ENCODE measurements at places on chromosomes 4 and X.
A peak's percentile ranks its signal among the peaks of the same experiment; 100 is the strongest.

DNA sequence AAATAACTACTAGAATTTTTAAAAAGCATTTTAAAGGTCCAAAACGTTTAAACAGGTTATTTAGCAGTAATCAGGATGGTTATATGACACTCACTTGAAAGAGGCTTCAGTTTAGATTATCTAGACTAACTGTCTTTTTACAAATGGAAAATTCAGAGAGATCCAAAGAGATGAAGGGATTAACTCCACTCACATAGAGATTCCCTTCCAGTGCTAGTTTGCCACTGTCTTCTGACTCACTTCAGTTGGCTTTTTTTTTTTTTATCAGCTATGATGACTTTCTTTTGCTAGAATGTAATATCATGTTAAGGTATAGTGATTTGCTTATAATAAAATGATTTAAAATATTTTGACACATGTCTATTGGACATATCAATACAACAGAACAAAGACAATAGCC lies 43.8 kb downstream of the GALNT7 start:
- no peak for DNase-seq

GRCh38 chr4:175946472-175947116 lies 119.0 kb upstream of the WDR17 start:
- peak; percentile 24 for DNase-seq

GRCh38 chrX:40326186-40326965 lies 228.6 kb upstream of the BCOR start:
- DNase-seq, result no peak

- no peak for DNase-seq
Observed at GRCh38 chr4:13903061-13903460, 275.5 kb upstream of the BOD1L1 start.

- DNase-seq, result no peak
Observed at GRCh38 chrX:66410806-66411205, 228.1 kb downstream of the EDA2R start.

DNA sequence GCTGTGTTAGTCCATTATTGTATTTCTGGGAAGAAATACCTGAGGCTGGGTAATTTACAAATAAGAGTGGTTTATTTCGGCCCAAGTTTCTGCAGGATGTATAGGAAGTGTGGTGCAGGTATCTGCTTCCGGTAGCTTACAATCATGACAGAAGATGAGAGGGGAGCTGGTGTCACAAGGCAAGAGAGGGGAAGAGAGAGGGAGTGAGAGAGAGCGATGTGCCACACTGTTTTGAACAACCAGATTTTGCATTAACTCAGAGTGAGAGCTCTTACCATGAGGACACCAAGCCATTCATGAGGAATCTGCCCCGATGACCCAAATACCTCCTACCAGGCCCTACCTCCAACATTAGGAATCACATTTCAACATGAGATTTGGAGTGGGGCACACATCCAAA lies 627.6 kb upstream of the FRG1 start:
- no peak for DNase-seq

GRCh38 chr4:112451831-112452230 lies 64.1 kb downstream of the NEUROG2 start:
- DNase-seq, result no peak

DNA sequence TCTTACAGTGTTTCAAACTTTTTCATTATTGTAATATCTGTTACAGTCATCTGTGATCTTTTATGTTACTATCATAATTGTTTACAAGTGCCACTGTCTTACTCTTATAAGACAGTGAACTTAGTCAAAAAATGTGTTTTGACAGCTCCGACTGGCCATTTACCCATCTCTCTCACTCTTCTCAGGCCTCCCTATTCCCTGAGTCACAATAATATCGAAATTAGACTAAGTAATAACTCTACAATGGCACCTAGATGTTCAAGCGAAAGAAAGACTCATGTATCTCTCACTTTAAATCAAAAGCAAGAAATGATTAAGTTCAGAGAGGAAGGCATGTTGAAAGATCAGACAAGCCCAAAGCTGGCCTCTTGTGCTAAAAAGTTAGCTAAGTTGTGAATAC lies 184.2 kb downstream of the CDS1 start:
- peak; percentile 15 for DNase-seq

DNA sequence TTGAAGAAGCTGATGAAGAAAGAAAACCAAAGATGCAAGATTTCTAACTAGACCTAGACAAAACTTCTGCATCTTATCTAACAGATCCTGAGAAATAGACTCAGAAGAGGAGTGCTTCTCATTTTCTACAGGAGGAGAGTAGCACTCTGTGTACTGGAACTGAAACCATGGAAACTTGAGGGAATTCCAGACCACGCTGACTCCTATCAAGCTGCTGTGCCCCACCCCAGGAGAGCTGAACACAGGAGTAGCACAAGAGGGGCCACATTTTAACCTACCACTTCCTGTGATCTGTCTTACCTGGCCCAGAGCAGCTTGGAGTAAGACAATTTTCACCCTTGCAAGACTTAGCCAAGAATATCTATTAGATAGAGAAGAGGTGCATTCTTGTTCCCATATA lies 248.9 kb downstream of the SCFD2 start:
- DNase-seq, result no peak

All from T-helper 1 cell (primary cell).